ENCODE measurements at places on chromosomes 7 and 10.
A peak's percentile ranks its signal among the peaks of the same experiment; 100 is the strongest.

GRCh38 chr10:106981452-106982075, 182.9 kb downstream of the SORCS1 start:
- DNase-seq = no peak

- DNase-seq = peak; percentile 95
Observed at GRCh38 chr7:141071260-141071854, 2.5 kb upstream of the TMEM178B start.

DNA sequence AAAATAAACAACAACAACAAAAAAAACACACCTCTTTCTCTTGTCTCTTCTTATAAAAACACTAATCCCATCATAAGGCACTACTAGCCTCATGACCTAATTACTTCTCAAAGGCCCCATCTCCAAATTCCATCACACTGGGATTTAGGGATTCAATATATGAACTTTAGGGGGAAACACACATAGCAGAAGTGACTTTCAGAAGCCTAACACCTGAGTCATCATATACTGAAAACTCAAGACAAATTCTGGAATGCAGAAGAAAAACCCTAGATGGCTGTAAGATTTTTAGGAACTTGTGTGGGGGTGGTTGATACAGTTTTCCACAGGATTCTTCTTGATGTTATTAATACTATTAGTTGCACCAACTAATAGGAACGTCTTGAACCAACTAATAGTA, 33.7 kb upstream of the CSTF2T start:
- no peak for DNase-seq

DNA sequence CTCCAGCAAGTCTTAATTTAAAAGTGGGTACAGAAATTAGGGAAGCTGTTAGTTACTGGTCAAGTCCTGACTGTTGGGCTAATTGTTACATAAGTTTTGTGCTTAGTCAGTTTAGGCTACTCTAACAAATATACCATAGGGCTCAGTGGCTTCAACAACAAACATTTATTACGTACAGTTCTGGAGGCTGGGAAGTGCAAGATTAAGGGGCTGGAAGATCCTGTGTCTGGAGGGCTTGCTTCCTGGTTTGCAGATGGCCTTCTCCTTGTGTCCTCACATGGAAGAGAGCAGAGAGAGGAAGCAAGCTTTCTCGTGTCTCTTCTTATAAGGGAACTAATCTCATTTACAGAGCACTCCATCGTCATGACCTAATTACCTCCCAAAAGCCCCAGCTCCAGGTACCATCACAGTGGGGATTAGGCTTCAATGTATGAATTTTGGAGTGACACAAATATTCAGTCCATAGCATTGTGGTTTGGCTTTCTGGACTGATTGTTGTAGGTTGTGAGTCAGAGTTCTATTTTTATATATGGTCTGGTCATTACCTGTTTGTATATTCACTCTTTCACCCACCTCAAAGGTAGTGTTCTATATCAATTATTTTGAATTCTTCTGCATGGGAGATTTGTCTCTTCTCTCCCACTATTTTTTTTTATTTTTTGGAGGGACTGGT, 17.1 kb downstream of the ST7 start:
- no peak for DNase-seq

GRCh38 chr10:112956631-112957350, 6.7 kb downstream of the TCF7L2 start:
- no peak for DNase-seq

DNA sequence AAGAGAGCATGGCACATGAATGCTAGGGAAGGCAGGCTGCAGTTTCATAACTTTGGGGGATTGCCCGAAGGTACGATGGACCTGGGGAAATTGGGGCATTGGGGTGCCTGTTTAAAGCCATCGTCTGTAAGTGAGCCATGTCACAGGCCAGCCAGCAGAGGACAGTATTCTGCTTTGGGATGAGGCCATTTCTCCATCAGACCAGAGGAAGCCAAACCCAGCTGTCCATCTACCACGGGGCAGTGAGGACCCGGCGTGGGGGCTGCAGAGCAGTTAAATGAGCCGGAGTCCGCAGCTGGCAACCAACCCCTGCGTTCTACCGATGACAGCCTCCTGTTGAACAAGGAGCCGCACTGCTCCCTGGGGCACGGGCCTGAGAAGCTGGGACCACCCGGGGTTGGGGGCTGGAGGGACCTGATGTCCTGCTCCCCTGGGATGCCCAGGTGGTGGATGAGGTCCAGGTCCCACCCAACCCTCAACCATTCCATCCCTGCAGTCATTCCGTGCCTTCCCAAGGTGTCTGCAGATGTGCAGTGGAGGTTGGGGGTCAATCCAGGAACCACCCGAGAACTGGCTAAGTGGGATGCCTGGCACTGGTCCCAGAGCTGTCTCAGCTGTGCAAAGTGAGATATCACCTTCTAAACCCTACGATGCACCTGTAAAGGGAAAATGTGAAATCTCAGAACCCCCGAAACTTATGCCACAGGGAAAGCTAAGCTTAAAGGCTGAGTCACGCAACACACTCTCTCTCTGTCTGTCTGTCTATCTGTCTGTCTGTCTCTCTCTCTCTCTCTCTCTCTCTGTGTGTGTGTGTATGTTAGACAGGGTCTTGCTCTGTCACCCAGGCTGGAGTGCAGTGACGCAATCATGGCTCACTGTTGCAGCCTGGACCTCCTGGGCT, 12.1 kb upstream of the RHBDD2 start:
- peak; percentile 76 for DNase-seq

GRCh38 chr10:73731588-73732375, 12.4 kb upstream of the SEC24C start:
- no peak for DNase-seq

DNA sequence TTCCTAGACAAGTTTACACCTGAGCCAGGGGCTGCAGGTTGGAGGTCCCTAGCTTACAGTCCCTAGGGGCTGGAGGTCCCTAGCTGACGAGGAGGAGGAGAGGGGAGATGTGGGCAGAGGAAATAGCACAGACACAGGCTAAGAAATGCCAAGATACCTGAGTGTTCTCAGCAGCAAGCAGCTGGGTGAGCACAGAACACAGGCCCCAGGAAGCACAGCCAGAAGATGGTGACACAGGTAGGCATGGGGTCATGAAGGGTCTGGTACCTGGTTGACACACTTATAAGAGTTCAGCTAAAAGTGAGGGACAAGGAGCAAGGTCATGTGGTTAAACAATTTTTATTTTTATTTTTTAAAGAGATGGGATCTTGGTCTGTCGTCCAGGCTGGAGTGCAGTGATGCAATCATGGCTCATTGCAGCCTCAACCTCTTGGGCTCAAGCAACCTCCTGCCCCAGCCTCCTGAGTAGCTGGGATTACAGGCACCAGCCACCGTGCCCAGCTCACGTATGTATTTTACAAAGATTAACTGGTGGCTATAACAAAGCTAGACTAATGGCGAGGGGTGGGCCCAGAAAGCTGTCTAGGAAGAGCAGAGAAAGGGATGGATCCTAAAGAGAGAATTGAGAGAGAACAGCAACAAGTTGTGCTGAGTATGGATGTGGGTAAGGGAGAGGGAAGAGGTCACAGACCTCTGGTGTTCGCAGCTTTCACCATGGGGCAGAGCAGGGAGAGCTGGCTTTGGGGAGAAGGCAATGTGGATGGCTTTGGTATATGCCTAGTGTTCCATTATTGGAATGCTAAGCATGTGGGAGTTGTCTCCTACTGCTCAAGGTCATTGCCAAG, 140.3 kb upstream of the KLF14 start:
- DNase-seq = no peak

Measured in NCI-H2107 (cell line).